ENCODE measurements at places on chromosomes 12 and 14.

- no peak for DNase-seq
Measured at GRCh38 chr12:106173442-106173841, 34.7 kb upstream of the NUAK1 start.

DNA sequence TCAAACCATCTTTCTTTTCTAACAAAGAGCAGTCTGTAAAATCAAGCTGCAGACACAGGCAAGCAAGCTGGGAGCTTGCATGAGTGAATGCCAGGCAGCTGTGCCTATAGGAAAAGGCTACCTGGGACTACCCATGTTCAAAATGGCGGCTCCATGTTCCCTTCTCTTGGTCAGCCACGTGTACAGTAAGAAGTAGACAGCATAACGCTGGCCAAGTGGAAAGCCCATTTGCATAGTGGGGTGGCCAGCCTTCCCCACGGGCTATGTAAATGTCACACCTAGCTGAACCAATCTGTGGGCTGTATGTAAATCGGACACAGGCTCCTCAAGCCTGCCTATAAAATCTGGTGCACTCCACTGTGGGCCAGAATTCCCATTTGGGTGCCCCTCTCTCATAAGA is 117.1 kb downstream of the SYT10 start:
- no peak for DNase-seq

DNA sequence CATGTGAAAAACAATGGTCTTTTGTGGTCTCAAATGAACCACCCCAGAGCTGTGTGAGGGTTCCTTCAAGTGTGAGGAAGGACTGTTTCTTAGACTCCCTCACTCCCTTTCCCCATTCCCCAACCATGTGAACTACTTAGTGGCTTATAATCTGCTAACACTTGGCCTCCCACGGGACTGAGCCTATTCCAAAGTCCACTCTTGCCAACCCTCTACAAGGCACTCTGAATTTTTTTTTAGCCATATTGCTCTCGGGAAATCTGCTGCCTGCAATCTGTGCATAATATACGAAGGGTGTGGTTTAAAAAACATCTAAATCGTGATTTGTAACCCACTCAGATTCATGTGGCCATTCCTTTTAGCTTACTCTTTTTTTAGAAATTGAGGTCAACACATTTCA is 2.6 kb downstream of the SVOP start:
- no peak for DNase-seq

DNA sequence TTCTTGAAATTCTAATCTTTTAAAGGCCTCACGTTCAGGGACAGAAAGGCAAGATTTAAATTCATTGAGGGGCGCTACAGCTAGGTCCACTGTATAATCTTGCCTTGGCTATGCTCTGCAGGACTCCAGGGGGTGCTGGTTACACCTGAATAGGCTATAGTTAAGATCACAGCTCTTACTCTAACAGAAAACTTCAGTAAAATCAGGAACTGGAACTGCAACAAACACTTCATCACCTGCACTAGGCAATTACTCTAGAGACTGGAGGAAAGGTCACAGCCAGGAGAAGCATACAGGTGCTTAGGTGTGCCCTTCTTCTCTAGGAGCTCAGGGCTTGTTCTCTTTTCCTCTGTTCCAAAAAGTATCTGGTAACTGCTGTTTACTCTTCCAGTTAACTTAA is 20.9 kb downstream of the SLCO1C1 start:
- DNase-seq: no peak

GRCh38 chr14:33738491-33738890 is 212.4 kb downstream of the EGLN3 start:
- no peak for DNase-seq

GRCh38 chr14:100904307-100905087 is 975 bp upstream of the RTL1 start:
- DNase-seq: no peak

GRCh38 chr12:21323736-21324135 is 11.0 kb downstream of the SLCO1A2 start:
- DNase-seq: no peak

DNA sequence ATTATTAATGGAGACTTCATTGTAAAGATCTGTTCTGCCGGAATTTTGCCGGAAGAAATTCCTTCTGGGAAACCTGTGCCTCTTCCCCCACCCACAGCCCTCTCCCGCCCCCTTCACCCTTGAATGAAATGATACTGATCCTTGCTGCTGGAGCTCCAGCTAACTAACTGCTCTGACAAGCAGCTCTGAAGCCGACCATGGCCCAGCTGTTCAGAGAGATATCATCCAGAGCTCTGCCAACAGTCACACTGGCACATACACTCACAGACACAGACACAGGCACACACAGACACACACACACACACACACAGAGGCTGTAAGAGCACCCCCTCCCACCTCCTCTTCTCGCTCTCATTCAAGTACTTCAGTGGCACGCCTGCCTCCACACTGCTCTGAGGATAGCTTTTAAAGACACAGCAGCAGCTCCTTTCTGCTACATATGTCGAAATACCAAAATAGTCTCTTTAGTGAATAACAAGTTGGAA is 88.6 kb downstream of the R3HDM2 start:
- peak; percentile 10 for DNase-seq

DNA sequence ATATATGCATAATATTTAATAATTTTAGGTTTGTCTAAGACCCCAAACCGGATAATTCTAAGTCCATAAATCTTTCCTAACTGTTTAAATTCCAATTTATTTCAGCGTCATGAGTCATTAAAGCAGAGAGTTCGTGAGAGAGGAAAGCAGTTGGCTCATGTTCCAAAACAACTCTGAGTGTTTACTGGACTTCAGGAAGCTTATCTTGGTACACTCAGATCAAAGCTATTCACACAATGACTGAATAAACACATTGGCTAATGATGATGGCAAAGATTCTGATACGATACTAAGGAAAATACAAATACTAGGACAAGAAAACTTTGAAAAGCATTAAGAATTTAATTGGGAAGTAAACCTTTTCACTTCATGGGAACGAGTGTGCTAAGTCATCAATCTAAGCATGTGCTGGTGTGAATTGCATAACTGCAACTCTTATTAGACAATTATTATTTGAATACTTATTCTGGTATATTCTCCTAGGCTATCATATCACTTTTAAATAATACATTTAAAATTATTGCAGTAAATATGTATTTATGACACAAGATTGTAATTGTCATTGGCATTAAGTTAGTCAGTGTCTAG is 34.8 kb upstream of the CLEC14A start:
- DNase-seq: no peak

GRCh38 chr14:105223260-105223659 is 25.1 kb upstream of the BTBD6 start:
- DNase-seq: no peak

DNA sequence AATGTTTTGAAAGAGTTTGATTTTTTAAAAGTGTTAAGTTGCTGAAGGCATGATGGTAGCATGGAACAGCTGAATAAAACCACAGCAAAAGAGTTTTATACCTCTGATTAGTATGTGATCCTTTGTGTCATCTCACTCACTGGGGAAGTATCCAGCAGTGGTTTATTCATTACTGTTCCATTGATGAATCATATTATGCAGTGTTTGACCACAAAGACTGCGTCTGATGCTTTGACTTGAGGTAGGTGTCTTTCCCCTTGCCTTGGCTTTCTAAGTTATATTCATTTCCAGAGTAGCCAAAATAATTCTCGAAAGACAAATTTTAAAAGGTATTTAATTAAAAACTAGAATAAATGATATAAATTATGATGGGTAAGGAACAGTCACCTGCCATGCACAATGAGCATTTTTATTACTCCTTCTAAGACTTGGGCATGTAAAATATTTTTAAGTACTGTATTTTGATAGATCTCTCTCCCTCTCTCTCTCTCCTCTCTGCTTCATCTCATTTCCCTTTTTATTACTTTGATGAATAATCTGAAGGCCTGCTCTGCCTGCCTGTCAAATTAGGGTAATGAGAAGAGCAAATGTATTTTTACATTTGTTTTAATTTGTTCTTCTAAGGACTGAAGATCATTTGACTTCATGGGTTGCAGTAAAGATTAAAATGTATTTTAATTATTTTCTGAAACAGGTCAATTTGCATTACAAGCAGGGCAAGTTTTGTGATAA is 164.9 kb downstream of the NAV3 start:
- DNase-seq: no peak

GRCh38 chr12:120656008-120656407 is 15.6 kb downstream of the CABP1 start:
- DNase-seq: no peak

- DNase-seq: no peak
Measured at GRCh38 chr14:101889898-101890297, 74.5 kb upstream of the DYNC1H1 start.

DNA sequence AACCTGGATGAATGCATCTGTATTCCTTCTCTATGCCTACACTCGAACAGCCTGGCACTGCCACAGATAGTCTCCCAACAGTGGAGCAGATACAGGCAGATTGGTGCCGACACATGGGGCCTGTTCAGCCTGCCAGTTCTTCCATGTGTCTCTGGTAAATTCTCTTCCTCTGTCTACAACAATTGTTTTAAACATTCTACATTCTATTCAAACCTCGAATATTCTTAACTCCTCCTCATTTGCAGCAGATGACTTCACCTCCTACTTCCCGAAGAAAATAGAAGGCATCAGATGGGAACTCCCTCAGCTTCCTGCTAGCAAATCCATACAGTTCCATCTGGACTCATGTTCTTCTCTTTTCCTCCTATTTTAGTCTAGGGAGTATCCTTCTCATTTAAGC is 43.1 kb upstream of the OTOGL start:
- DNase-seq: no peak

DNA sequence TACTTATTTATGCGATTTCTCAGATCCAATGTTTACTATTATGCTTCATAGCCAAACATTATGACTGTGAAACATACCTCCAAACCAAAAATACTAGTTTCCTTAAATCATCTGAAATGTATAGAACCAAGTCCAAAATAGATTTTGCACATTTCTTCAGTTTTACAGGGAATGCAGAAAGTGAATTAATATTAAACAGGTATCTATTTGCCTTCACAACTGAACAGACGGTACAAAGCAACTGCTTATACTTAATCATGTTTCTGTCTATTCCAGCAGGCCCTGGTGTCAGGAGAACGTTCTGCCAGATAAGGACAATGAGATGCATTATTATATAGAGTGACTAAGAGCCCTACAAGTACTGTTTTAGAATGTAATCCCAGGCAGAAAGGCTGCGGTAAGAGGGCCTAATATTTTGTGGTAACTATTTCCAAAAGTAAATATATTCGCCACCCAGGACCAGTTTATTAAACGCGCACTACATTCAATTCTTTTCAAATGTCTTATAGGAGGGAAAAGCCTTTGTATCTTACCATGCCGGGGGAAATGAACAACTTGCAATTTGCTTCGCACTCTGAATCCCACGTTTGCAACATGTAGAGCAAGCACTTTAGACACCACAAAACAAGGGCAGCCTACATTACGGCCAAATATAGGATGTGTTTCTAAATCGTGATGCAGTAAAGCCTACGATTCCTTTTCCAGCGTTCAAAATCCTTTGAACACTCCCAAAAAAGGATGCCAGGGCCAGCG is 1.5 kb downstream of the CORO1C start:
- DNase-seq: no peak

DNA sequence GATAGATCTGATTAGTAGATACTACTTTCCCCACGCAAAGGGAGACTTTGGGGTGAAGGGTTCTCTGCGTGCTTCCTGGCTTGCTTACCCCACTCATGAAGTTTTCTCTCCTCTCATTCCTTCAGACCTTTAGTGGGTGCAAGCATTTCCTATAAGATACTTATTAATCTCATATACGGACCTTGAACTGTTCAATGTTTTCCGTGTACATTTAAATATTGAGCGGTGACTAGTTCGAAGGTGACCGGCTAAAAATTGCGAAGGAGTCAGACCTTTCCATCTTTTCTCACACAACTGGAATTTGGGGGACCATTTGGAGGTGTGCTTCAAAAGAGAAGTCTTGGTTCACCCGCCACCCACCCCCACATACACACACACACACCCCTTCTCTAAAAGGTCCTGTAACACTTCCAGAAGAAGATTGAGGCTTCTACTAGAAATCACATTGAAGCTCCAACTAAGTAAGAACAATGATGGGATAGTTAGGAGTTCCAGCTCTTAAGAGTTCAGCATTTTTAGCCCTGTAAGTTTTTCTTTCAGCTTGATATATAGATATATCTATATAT is 6.1 kb upstream of the FOXG1 start:
- DNase-seq: no peak

- DNase-seq: no peak
Measured at GRCh38 chr12:54046809-54047159, 6.9 kb upstream of the HOXC4 start.

DNA sequence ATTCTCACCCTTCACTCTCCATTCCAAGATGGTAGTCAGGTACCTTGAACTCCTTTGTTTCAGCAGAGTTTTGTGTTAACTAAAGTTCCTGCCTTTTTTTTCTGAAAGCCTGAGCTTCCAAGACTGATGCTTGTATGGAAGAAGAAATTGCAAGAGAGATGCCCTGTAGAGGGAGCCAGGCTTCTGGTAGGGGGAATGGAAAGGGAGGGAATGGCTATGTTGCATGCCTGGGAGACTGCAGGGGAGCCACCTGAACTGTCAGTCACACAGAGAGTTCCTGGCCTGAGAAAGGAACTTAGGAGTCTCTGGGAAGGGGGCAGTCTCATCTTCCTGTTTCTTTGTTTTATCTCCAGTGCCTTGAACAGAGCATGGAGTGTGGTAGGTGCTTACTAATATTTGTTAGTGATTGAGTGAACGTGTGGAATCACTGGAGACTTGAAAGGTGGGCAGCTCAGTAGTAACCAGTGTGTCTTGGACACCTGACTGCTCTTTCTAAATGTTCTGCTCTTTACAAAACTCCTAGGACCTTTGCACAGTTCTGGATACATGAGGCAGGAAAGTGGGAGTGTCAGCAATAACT is 132.2 kb downstream of the ANO4 start:
- no peak for DNase-seq

GRCh38 chr14:34224221-34224620 is 237.8 kb downstream of the SPTSSA start:
- DNase-seq: no peak

DNA sequence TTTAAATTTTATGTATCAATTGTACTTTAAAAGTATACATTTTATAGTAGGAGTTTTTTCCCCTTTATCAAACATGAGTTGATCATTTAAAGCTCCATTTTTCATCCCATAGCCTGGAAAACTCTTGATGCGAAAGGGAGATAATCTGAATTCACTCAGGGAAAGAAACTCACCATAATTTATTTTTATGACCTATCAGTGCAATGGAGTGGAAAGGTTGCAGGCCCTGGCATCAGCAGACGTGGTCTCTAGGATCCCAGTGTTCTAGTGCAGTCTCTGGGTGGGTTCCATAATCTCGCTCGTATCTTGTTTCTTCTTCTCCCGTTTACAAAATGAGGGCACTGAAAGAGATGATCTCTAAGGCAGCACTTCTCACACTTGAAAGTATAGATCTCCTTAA is 85.0 kb downstream of the PTGER2 start:
- DNase-seq: no peak

GRCh38 chr12:56993346-56993745 is 13.0 kb downstream of the ZBTB39 start:
- DNase-seq: no peak

- no peak for DNase-seq
Measured at GRCh38 chr14:24928386-24928900, 121.5 kb downstream of the STXBP6 start.
